EL (cell line): ENCODE measurements at places on chromosomes 6 and 20.

DNA sequence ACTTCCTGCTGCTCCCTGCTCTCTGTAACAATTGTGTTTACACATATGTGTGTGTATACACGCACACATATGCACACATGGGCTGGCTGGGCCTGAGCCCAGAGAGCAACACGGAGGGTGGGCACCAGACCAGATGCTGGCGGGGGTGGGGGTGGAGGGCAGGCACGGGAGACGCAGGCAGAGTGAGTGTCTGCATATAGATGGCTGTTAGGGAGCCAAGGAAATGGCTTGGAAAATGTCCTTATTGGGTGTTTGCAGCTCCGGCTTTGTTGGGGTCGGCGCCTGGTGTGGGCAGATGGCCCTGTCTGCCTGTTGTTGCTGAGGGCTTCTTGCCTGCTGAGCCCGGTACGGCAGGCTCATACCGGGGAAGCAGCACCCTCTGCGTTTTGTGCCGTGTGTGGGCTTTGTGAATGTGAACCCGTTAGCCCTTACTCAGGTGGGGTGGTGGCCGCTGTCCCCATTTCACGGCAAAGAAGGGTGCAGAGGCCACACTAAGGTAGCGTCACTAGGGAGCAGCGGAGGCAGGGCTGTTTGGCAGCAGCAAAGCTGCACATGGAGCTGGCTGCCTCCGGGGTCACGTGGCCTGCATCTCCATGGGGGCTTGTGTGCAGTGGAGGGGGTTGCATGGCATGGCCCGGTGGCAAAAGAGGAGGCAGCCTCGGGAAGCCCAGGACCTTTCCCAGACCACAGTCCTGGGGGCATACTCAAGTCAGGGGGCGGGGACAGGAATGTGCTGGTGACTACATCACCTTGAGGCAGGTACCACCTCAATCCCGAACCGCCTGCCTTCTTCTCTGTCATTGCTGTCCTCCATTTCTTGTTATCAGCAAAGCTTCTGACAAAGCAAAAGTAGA lies 47.4 kb upstream of the SRF start:
- no peak for DNase-seq

DNA sequence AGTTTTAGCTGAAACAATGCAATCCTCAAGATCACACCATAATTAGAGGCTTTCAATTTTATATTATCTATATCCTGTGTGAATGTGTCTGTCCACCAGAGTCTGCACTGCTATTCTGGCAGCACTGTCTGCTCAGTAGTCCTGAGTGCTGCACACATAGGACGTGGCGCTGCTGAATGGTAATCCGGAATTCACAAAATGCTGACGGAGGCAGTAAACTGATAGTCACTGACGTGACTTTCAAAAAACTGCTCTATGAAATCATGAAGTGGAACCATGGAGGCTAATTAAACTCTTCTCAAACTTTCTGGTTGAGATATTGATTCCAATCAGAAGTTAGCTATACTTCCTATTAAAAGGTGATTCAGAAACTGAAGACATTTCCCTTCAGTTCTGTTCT lies 190.8 kb upstream of the NOX3 start:
- DNase-seq, result no peak

- no peak for DNase-seq
Measured at GRCh38 chr6:162290846-162291465, 436.6 kb downstream of the PRKN start.

DNA sequence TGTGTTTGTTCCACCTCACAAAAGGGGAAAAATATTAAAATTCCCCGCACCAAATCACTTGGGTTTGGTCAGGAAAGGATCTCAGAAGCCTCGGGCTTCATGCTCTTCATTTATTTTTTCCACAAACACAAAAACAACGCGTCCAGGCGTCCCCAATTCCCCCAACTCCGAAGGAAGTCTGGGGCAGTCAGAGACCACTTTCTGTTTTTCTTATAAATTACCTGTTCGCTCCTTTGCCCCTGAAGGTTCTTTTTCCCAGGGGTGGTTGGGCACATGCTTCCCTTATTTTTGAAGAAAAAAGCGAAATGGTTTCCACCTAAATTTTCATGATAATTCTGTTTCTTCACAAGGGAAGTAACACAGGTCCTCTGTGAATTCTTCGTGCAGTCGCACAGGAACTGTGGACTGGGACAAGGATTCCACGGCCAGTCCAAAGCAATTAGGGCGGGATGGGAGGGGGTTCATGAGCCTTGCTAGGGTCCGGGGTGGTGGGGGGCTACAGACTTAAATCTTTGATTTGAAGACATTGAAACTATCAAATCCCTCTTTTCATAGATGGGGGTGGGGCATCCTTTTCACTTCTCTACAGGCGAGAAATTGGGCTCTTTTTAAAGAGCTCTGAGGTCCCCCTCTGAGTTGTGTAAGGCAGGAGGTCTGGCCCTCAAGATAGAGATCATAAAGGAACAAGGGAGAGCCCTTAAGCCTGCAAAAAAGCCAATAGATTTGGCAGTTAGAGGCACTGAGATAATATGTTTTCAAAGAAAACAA lies 30.5 kb upstream of the HFE start:
- DNase-seq, result peak; percentile 41

DNA sequence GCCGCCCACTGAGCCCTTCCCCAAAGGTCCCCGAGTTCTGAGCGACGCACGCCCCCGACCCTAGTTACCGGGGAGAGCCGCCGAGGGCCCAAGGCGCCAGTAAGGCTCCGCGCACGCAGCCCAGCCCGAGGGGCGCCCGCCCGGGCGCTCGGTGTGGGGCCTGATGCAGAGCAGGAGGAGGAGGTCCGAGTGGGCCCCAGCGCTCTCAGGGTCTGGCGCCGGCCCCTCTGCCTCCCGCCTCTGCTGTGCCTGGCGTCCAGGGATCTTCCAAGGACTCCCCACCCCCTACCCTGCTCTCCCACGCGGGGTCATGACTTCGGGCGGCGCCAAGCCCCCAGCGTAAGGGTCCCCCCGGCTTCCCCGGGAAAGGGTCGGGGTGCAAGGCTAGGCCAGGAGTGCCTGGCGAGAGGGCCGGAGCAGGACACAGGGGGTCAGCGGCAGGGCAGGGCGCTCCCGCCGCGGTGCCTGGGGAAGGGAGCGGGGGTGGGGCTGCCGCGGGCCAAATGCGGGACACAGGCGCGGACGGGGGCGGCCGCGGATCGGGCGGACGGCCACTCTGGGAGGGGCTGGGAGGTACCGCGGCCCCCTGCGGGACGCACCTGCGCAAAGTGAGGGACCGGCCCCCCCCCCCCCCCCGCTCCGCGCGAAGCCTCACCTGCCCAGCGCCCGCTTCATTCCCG lies 637 bp downstream of the ABHD12 start:
- peak; percentile 32 for DNase-seq

DNA sequence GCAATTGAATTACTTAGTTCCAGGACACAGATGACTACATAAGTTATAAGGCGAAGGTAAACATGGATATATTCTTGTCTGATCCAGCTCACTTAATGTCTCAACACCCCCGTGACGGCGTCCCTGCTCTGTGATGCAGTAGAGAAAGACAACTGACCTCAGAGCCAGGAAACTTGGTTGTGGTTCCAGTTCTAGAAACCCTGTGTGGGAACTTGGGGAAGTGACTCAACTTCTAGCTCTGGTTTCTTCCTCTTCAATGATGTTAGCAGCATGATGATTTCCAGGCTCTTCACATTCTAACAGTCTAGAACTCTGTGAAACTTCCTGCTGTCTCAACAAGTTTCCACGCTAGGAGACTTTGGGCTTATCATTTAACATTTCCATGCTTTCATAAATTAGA lies 18.4 kb downstream of the LAMA4 start:
- no peak for DNase-seq

GRCh38 chr20:40807821-40808170 lies 118.8 kb upstream of the MAFB start:
- no peak for DNase-seq

DNA sequence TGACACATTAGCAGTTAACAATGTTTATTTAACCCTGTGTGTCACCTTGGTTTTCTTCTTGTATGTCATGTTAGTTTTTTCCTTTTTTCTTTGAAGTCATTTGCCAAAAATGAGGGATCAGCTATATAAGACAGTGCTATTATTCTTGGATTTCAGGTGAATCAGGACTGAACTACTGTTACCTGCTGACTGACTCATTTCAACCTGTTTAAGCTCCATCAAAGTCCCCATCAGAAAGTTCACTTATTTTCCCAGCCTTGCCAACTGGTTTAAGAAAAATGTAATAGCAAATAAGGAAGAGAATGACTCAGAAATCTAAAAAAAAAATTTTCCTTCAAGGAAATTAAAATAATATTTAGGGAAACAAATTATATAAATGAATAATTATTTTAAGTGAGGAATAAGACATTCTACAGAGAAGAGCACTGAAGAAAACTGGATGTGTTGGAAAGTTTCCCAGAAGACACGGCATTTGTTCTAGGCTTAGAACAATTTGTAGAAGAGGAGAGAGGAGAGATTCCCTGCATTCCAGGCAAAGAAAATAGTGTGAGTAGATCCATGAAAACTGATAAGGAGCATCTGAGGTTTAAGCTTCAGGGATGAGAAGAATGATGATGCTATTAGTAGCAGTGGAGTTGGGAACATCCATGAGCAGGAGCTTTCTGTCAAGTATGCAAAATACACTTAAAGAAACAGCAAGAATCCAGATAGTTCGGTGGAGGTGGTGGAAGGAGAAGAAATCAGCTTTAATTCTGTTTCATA lies 84.9 kb upstream of the SIM1 start:
- DNase-seq, result peak; percentile 80
